ENCODE measurements at places on chromosomes 2 and 18.

DNA sequence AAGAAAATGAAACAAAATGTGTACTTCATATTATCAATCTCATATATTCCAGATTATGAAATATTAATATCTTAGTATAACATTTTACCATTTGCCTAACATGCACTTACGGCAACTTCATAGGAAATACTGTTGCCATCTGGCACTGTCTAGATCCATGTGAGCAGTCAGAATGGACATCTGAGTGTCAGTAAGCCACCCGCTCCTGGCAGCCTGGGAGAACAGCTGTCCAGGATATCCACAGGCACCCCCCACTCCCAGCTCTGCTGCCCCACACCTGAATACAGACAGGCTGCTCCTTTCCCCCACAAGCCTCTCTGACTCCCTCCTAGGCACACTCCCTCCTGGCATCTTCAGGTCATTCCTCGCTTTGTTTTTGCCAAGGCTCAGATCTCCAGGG is 127.0 kb downstream of the GAREM1 start:
- no peak for DNase-seq

GRCh38 chr2:218746470-218746795 is 35.5 kb upstream of the CYP27A1 start:
- DNase-seq, result no peak

DNA sequence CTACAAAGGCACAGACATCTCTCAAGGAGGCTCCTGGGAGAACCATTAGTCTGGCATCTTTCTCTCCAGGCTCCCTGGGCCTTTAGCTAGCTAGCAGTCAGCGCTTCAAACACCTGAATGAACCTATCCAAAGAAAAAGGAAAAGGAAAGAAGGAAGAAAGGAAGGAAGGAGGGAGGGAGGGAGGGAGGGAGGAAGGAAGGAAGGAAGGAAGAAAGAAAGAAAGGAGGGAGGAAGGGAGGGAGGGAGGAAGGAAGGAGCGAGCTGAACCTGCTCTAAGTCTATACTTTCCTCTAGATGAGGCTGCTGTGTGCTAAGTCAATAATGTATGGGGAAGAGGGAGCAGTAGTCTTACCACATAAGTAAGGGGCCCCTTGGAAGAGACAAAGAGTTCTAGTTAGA is 5.1 kb upstream of the BCL11A start:
- no peak for DNase-seq

DNA sequence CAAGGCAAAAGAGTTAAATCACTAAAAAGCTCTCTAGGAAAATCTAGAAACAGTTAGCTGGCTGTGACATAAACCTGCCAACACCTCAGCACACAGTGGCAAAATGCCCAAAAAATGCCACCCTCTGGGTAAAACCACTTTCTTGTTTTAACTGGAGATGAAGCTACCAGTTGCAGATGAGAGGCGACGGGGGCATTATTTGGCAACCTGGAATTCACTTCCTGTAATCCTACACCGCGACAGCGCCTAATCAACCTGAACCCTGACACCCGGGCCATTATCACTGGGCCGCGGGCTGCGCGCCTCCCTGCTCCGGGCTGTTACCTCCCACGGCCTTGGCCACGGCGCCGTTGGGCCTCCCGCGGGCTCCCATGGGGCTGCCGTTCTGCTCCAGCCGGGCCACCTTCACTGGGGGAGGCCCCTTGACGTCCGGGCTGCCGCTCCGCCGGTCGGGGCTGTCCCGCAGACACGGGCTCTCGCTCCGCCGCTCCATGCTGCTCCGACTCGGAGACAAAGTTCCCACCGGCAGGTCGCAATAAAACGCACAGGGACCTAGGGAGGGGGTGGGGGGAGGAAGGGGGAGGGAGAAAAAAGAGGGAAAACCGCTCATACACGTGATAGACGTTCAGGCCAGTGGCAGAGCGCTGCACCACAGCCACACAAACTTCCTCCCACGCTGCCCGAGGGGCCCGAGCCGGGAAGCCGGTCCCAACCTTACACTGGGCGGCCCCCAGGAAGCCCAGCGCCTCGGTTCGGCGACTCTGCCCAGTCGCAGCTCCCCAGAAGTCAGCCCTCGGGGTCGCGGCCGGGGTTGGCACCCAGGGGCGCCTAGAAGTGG is 2.0 kb downstream of the SATB2 start:
- DNase-seq, result no peak

Measured in stimulated activated CD4-positive, alpha-beta T cell treated with anti-CD3 and anti-CD28 coated beads, Interleukin-1b, Interleukin-23, amount 100 ng/mL, for 4 hours (primary cell).